ENCODE measurements at places on chromosomes 5 and 9. TPM values are rescaled to one million over a fixed set of nuclear protein-coding genes. Genes with fewer than 3 reads are reported as not detected.

Gene DDX4
- not detected for total RNA-seq

Gene MARVELD2
- total RNA-seq = 0.17 TPM

- DNase-seq = peak; percentile 87
These were observed 27.6 kb downstream of the COL15A1 start for GRCh38 chr9:98971168-98971914.

GRCh38 chr9:1276474-1276873, 226.3 kb downstream of the DMRT2 start:
- peak; percentile 39 for DNase-seq

DNA sequence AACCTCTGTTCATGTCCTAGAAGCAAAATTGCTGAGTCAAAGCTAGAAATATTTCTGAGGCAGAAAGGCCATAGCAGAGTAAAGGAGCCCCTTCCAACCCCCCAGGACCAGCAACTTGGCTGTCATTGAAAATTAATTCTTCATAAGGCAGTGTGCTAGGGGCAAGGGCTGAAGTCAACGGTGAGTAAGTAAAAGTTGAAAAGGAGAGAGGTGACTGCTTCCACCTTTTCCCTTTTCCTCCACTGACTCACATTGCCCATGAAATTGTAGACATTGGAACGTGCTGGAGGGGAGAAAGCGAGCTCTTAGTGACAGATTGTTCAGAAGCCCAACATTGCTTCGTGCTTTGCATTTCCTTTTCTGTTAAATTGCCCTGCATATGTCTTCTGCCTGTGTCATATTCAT, 19.1 kb downstream of the GLRA1 start:
- peak; percentile 50 for DNase-seq

DNA sequence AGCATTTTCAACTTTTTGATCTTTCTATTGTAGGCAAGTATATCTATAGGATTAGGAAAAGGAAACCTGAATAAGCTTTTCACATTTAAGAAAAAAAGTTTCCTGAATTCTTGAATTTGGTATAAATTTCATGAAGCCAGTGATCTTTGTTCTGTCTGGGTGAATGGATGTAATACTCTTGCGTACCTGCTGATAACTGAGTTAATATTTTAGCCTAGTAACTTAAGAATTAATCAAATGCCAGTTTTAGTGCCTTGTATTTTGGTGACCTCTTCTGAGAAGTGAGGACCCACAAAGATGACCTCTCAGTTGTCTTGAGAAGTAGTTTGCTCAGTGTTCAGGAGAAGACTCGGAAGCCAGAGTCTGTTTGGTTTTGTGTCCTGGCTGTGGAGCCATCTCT, 77.9 kb downstream of the UHRF2 start:
- no peak for DNase-seq

DNA sequence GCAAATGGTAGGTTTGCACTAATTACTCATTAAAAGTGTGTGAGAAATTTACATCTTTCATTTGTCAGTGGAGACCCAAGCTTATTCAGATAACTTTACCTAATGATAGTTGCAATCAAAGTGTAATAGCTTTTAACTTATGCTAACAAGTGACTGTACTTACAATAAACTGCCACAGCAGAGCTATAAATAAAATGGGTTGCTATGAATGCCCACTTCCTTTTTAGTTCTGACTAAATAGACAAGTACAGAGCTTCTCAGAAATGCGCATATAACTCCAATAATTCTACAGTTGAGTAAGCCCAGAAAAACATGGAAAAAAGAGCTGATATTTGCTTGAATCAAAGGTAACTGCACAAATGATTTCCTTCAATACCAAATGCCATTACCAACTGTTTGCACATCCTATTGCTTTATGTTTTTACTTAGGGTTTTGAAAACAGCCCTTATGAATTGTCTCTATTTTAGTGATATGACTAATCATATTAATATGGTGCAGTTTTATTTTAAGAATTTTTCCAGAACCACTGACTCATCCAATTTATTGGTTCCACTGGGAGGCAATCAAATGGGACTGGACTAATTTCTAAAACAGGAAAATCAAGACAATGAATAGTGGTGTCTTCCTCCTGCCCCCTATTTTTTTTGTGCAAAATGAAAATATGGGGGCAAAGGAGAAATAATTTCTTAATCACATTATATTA, 84.1 kb downstream of the PPP2R2B start:
- no peak for DNase-seq

GRCh38 chr5:1801967-1802295, 724 bp downstream of the NDUFS6 start:
- peak; percentile 30 for DNase-seq

GRCh38 chr9:31582561-31582960, 801.9 kb upstream of the ACO1 start:
- DNase-seq = no peak

GRCh38 chr5:78538240-78538850, 110.2 kb downstream of the LHFPL2 start:
- DNase-seq = no peak

Gene FGD3
- total RNA-seq = not detected

Gene PCDHGB7
- 0.47 TPM for total RNA-seq

DNA sequence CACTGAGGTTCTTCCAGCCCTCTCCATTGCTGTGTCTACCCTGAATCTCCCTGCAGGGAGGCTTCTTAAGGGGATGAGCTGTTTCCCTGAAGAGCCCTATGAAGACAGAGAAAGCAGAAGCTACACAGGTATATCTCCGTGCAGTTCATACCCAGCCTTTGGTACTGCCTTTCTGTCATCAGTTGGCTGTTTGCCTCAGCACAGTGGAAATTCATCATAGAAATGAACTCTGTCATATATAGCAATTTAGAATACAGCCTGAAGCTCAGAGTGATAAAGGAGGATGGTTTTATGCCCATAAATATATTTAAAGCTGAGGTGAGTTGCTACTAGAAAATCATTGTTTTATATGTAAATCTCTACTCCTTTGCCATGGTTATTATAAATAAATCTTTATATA, 42.6 kb upstream of the KCNN2 start:
- no peak for DNase-seq
